ENCODE measurements at places on chromosomes 1 and 21.

- no peak for DNase-seq
Observed at GRCh38 chr1:110135246-110135645, 15.0 kb upstream of the SLC6A17 start.

GRCh38 chr1:75712306-75712705 is 12.2 kb upstream of the ACADM start:
- no peak for DNase-seq

GRCh38 chr1:3504822-3505153 is 50.3 kb downstream of the ARHGEF16 start:
- no peak for DNase-seq

DNA sequence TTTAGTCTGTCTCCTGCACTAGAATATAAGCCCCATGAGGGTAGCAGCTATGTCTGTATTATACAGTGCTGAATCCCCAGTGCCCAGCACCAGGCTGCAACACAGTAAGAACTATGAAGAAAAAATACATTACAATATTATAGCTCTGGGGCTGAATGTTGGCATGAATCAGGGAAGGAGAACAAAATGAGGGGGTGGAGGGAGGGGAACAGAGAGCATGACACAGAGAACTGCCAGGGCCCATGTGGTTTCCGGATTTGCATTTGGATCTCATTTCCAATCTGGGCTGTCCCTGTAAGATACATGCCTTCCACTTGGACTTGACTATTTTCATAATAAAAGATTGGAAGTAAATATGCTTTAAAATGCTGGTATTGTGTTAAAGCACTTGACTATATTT is 35.8 kb downstream of the C1orf198 start:
- DNase-seq = no peak

- no peak for DNase-seq
Observed at GRCh38 chr1:212281590-212281989, 3.6 kb upstream of the PPP2R5A start.

DNA sequence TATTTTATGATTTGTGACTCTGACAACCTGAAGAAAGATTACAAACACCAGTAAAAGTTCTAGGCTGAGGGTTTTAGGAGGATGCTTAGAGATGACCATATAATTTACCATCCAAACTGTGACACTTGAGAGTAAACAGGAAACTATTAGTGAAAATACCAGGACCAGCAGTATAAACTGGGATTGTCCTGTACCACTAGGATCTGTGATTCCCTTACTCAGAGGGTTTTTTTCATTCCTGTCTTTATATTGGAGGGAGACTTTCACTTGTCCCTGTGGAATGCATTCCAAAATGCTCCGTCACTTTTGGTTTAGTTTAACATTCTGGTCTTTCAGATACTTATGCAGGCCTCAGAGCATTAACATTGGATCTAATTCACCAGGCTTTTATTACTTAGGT is 482.9 kb downstream of the PTBP2 start:
- DNase-seq = no peak

GRCh38 chr1:170674986-170675385 is 11.1 kb downstream of the PRRX1 start:
- DNase-seq = no peak

DNA sequence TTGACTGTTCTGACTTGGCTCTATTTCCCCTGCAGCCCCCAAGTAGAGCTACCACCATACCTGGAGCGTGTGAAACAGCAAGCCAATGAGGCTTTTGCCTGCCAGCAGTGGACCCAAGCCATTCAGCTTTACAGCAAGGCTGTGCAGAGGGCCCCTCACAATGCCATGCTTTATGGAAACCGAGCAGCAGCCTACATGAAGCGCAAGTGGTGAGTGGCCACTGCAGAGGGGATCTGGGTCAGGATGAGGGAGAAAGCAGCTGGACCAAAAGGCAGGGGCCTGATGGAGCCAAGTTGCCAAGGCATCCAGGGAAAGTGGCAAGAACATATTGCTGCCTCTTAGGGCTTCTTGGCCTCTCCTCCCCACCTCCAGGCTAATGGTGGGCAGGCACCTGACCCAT is 24.1 kb upstream of the TMEM222 start:
- no peak for DNase-seq

DNA sequence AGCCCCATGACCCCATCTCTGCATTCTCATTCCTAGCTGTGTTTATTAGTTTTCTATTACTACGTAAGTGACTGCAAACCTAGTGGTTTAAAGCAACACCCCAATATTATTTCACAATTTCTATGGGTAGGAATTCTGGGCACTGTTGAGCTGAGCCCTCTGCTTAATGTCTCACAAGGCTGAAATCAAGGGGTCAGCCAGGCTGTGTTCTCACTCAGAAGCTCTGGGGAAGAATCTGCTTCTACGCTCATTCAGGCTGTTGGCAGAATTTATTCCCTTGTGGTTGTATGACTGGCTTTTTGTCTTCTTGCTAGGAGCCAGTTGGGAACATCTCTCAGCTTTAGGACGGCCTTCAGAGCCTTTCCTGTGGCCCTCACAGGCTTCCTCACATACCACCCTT is 181.0 kb downstream of the GIPC2 start:
- no peak for DNase-seq

GRCh38 chr1:183287191-183287675 is 101.2 kb downstream of the LAMC2 start:
- no peak for DNase-seq

DNA sequence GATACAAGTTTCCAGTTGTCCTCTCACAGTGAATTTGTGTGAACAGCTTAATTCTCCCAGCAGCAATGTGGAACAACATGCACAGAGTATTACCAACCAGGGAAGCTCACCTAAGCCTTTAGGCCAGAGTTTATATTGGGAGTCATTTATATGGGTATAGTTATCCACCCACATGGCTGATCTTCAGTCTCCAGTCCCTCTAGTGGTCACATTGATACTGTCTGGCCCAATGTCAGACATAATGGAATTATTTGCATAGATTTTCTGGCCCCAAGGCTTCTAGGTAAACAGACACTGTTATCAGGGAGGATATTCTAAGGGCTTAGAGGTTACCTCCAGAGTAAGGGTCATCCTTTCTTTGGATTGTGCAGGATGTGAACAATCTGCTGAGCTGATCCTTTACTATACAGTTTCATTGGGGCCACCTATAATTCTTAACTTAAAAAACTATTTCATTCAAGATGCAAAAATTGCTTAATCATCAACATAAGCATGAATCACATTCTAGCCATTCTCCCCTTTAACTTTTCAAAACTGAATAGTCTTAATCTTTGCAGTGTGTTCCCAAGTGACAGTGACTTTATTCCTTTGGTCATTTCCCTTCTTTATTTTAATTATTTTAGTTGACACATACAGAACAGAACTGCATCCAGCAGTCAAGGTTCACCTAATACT is 210.9 kb downstream of the LTN1 start:
- DNase-seq = no peak

GRCh38 chr1:175757381-175758015 is 14.1 kb upstream of the TNR start:
- peak; percentile 5 for DNase-seq

DNA sequence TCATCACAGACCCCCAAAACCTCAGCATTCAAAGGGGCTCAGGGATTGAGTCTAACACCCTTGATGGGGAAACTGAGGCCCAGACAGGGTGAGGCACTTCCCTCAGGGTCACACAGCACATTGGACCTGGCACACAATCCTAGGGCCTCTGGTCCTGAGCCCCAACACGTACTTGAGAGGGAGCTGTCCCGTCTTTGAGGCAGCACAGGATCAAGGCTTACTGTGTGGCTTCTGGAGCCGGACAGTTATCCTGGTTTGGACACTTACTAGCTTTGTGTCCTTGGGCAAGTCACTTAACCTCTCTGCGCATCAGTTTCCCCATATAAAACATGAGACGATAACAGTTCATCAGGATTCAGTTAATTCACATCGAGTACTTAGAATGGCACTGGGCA is 26.5 kb downstream of the RUNX3 start:
- peak; percentile 1 for DNase-seq

- no peak for DNase-seq
Observed at GRCh38 chr1:75727571-75727970, 3.1 kb downstream of the ACADM start.

- no peak for DNase-seq
Observed at GRCh38 chr1:1625824-1626206, 6.2 kb upstream of the MMP23B start.

- DNase-seq = no peak
Observed at GRCh38 chr1:30596891-30597290, 126.5 kb downstream of the MATN1 start.

DNA sequence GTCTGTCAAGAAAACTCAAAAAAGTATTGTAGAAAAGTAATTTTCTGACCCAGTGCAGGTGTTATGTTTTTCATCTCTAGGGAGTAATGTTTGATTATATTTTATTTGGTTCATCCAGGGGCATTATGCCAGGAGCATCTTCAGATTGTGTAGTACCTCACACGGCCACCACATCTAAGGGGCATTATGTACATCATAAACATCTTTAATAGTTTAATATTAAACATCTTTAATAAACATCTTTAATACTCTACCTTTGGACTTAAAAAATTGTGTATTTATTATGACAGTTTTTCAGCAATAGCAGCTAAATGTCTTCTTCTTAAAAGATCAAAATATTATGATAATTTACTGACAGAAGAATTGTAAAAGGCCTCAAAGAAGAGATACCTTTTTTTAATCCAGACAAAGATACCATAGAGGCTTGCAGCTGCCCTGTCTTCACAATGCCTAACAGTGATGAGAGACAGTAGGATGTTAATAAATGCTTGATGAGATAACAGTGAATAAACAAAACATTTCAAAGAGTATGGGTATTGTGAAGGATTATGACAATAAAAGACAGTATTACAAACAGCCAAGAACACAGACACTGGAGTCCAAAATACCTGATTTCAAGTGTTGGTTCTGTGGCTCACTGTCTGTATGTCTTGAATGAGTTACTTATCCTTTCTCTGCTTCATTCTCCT is 240.9 kb upstream of the ADGRL2 start:
- DNase-seq = no peak

DNA sequence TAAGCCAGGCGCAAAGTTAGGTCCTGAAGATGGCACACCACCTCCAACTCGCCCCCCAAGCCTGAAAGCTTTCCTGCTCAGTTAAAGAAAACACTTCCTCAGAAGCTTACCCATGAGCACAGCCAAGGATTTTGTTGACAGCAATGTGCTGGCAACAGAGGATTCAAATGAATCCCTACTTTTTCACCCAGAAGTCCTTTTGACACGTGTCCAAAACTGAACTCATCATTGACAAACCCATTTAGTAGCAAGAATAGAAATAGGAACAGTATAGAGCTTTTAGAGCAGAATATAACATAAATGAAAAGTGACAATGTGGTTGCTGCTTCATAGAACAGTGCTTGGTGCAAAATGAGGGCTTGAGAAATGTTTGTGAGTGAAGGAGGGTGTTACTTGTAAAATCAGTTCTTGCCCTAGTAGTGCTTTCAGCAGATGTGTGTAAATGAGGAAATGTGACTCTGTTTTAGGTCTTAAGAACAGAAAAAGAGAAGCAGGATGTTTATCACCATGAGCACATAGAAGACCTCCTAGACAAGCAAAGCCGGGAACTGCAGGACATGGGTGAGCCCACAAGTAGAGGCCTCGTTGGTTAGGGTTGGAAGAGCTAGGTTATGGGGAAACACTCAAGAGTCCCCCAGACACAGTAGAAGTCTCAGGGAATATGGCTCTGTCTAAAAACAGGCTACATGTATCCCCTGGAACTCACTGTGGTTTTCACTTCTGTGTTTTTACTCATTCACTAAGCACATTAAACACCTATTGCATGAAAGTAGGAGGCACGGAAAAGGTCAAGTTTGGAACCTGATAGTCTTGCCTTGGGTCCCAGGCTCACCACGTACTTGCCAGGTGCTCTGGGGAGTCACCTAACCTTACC is 48.6 kb upstream of the TMEM125 start:
- no peak for DNase-seq

DNA sequence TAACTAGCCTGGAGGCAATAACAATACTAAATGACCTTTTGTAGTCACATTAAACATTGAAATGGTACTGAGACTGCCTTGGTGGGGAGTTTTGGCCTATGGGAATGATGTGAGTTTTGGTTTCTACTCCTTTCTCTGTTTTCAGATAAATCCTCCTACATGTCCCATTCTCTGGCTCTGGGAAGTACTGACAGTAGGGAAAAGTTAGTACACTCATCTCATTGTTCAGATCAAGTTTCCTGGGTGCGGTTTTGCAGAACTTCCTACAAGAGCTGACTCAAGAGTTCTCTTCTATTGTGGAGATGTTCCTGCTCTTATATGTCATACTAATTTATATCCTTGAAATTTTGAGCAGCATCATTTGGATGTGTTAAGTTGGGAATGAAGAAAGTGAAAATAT is 74.2 kb upstream of the MACF1 start:
- DNase-seq = no peak

GRCh38 chr1:89670163-89670562 is 37.2 kb downstream of the LRRC8C start:
- DNase-seq = no peak

DNA sequence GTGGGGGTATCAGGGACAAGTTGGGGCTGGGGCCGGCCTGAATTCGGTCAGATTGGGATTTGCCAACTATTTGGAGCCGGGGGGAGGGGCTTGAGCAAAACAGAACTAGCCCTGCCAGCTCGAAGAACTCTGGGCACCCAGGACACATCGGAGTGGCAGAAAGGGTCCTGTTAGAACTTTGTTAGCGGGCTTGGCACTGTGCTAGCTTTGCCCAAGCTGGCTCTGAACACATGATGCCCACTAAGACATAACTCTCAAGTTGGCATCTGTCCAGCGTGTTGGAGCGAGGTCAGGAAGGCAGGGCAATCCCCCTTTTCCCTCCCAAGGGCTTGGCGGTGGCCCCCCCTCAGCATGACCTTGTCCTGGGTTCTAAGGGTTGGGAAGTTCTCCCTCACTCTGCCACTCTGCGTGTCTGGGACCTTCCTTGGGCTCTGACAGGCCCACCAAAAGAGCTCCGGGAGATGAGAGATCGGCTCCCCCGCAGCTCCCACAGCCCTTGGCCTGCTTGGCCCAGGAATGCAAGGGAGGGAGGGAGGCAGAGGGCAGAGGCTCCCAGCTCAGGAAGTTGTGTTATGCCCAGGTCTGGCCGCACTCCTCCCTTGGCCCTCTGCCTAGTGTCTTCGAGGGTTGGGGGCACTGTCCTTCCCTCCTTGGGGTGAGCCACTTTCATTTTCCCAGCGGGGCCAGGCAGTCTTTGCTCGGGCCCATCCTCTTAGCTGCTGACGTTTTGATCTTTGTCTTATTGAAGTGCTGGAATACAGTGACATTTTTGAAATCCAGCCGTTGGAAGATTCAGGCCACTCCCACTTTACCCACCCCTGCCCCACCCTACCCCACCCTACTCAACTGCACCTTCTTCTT is 1.2 kb downstream of the LMNA start:
- DNase-seq = no peak

DNA sequence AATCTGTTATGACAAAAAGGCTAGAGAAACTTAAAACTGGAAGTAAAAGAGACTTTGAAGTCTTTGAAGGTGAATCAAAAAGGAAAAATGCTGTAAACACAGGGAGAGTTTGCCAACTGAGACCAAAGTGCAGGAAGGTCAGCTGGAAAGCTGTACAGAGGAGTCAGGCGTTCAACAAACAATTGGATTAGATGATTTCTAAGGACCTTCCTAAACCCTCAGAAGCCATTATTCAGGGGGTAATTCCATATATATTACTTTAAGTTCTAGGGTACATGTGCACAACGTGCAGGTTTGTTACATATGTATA is 156.8 kb downstream of the ZBTB18 start:
- DNase-seq = no peak

All from stimulated activated CD4-positive, alpha-beta T cell treated with anti-CD3 and anti-CD28 coated beads, Interleukin-4, amount 100 ng/mL, for 24 hours (primary cell).